ENCODE measurements at places on chromosomes 6 and 20. TPM values are rescaled to one million over a fixed set of nuclear protein-coding genes. Genes with fewer than 3 reads are reported as not detected.

Gene FAM184A
- total RNA-seq: 7.4 TPM

Gene C6orf52
- total RNA-seq: 1.9 TPM

Gene C6orf58
- not detected for total RNA-seq

Gene C20orf204
- total RNA-seq: 3.5 TPM

Gene WFDC10B
- not detected for total RNA-seq

DNA sequence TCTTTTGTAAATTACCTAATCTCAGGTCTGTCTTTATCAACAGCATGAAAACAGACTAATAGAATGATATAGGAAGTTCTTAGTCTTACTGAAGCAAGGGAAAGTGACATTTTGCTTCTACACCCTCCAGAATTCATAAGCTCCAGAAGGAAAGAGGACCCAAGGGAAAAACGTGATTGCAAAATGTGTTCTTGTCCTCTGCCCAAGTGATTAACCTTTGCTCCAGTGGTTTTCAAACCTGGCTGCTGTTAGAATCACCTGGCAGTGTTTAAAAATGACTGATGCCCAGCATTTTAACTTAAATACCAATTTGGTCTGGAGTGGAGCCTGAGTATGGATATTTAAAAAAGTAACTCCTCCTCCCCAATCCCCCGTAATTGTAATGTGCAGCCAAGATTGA, 191.4 kb downstream of the SLC16A10 start:
- DNase-seq: no peak

GRCh38 chr6:168127384-168127868, 48.4 kb upstream of the FRMD1 start:
- DNase-seq: no peak

DNA sequence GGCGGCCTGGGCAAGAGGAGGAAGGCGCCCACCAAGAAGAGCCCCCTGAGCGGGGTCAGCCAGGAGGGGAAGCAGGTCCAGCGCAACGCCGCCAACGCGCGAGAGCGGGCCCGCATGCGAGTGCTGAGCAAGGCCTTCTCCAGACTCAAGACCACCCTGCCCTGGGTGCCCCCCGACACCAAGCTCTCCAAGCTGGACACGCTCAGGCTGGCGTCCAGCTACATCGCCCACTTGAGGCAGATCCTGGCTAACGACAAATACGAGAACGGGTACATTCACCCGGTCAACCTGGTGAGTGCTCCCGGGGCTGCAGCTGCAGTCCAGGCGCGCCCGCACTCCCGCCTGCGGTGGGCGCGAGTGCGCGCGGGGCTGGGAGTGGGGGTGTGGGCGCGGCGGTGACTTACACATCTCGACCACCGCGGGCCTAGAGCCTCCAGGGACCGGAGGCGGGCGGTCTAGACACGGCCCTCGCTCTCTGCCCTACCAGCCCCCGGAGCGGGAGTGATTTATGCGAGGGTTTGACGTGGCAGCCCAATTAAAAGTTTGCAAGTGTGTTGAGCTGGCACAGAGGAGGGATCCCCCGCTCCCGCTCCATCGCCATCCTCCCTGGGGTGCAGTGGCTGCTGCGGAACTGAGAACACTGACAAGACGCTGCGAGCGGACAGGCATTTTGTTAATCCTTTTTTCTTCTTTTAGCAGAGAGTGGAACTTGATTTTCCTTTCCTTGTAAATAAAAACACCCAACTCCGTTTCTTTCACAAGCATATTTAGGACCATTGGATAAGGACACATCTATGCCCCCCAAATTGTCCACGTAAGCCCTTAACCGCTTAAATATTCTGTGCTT, 867 bp downstream of the TCF21 start:
- DNase-seq: no peak

DNA sequence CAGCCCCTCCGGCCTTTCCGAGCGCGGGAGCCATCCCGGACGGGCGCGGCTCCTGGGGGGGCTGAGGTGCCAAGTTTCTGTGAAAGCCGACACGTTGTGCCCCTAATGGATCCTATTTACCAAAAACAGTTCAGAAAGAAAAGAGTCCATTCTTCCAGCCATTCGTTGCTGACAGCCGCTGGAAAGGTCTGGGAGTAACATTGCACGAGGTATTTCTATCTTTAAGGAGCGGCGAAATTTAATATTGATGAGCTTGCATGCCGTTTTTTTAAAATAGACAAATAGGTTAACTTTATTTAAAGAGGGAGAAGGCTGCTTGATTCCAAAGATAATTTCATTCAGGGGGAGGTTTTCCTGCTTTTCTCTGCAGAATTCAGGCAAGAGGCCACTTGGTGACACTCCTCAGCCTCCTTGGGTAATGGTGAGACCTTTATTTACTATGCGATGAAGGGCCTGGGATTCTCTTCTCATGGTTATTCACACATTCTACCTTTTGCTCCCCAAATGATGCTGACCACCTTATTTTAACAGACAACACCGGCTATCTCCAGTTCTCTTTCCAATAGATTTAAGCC, 988 bp downstream of the TIAM2 start:
- no peak for DNase-seq

- DNase-seq: no peak
These were observed 10.5 kb downstream of the MTG2 start for GRCh38 chr20:62193079-62194025.

GRCh38 chr20:60632391-60633262, 619.4 kb upstream of the CDH4 start:
- DNase-seq: no peak

DNA sequence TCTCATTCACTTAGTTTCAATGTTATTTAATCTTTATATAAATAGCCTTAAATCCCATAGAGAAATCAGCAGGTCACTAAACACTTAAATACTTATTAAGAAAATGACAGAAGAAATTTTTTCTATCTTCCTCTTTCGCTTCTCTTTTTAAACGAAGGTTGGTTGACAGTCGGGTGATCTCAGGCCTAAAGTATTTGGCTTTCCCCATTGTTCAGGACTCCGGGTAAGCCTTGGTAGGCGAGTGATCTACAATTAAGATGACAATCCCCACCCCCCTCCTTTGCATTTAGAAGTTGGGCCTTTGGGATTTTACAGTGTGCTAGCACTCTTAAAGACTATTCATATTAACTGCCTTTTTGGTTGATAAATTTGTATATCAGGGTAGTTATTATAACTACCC, 19.7 kb upstream of the UTRN start:
- DNase-seq: no peak

- DNase-seq: no peak
These were observed 104.8 kb downstream of the ZNF217 start for GRCh38 chr20:53488775-53489272.

DNA sequence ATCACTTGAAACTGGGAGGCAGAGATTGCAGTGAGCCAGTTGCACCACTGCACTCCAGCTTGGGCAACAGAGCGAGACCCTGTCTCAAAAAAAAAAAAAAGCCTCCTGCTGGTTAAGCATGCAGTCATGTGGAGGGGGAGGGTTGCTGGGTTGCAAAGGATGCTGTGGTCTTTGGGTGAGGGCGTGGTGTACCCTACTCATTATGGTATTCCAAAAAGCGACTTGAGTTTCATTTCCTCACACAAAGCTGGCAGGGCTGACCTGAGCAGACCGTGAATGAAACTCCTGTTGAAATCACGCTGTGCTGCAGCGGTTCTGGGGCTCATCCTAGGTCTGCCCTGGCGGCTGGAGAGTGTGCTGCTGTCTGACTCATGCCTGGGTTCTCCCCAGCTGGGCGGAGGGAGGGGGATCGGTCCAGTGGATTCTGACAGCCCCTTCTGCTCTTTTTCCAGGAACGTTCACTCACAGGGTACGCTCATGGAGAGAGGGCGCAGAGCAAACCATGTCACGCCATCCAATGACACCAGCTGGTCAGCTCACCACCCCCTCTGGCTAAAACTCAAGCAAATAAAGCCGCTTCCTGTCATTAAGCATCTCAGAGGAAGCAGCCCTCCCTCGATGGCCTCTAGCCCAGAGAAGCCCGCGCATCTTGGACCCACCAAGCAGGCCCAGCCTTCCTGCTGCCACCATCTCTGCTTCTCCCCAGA, 166.2 kb downstream of the SCML4 start:
- DNase-seq: peak; percentile 81

- no peak for DNase-seq
These were observed 140.7 kb downstream of the FUT9 start for GRCh38 chr6:96156425-96156824.

DNA sequence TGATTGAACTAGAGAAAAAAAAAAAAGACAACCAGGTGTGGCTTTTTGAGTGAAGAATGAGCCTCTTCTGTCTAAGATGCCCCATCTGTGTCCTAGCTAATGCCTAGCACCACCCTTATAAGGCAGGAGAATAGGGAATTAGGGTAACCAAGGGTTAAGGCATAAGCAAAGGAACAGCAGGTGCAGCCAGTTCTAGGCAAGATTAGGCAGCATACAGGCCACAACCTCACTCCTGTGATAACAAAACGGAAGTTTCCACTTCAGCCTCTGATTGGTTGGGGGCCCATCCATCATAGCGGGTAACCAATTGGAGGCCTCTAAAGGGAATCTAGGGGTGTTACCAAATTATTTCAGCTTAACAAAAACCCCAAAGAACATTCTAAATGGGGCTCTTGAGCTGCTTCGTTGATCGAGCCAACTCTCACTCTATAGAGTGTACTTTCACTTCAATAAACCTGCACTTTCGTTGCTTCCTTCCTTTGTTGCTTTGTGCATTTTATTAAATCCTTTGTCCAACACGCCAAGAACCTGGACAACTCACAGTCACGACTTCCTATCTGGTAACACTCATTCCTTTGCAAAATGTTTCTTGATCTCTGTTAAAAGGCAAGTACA, 61.9 kb upstream of the TAGAP start:
- peak; percentile 94 for DNase-seq

DNA sequence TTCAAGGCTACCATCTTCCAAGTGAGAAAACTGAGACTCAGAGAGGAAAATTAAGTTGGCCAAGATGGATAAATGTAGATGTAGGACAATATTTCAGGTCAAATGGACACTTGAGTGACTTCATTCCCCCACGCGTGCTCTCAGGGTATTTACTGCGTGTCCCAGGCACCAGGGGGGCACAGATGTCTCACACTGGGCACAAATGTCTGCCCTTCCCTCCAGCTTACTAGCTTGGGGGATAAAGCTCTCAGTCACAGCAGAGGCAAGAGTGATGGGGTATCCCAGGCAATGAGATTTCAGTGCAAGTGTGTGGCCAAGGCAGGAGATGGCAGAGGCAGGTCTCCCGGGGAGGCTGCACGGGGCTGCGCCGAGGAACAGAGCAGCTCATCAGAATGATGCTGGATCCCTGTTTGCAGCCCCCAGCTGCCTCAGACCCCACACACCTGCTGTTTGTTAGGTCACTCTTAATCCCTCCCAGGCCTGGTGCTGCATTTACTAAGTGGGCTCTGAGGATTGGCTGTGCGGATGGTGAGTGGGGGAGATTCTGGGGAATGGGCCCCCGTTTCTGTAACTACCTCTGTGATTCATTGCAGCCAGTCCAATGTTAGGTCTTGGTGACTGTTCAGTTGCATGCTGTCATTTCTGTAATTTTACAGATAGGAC, 44.1 kb downstream of the PTK7 start:
- DNase-seq: no peak

- DNase-seq: no peak
These were observed 109.4 kb upstream of the EMILIN3 start for GRCh38 chr20:41476013-41476441.
